ENCODE measurements at places on chromosomes 1 and 21.
A peak's percentile ranks its signal among the peaks of the same experiment; 100 is the strongest.

GRCh38 chr1:201013031-201013485 is 10.5 kb downstream of the KIF21B start:
- peak; percentile 82 for DNase-seq

DNA sequence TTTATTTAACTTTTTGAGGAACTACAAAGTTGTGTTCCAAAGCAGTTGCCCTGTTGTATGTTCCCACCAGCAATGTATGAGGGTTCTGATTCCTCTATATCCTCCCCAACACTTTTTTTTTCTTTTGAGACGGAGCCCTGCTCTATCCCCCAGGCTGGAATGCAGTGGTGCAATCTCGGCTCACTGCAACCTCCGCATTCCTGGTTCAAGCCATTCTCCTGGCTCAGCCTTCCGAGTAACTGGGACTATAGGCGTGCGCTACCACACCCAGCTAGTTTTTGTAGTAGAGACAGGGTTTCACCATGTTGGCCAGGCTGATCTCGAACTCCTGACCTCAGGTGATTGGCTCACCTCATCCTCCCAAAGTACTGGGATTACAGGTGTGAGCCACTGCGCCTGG is 60.4 kb upstream of the ENAH start:
- DNase-seq: no peak

DNA sequence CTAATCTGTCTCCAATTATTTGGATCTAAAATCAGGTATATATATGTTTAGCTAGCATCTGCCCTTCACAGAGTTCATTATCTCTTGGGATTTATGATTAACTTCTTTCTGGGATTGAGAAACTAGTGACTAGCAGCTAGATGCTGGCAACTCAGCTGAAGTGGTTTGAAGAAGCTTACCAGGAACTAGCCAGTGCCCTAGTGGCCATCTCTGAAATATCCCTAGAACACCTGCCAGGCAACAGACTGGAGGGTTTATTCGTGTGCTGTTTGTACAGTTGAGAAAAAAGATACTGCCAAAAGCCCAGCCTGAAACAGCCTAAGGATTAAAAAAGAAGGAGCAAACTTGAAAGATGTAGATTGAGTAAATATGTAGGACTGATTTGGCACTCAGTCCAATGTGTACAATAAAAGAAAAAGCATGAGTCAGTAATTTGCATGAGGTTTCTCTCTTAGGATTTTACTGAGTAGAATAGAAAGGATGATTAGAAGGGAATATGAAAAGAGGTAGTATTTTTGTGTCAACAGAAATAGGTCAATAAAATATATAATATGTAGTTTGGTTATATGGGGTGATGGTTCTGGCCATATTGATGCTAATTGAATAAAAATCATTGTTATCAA is 1144.6 kb upstream of the ADGRL2 start:
- no peak for DNase-seq

GRCh38 chr1:32926562-32926961 is 25.4 kb upstream of the TMEM54 start:
- no peak for DNase-seq

DNA sequence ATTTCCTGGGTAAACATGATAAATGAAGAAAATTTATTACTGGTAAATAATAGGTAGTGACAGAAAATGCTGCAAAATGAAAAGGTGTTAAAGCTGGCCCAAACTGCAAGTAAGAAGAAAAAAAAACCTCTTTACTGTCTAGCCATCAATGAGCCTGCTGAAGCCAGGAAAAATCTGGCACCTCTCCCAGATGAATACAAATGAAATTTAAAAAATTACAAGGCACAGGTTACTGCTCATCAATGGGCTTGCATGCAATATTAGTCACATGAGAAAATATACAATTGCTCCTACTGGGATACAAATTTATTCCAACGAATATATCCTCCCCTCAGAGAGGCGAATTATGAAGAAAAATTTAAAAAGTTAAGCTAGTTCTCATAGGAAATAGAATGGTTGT is 1422.5 kb downstream of the KCNT2 start:
- DNase-seq: no peak

GRCh38 chr1:25553749-25554429 is 10.5 kb downstream of the LDLRAP1 start:
- no peak for DNase-seq

Data from KBM-7 (cell line).